ENCODE measurements at places on chromosomes 16 and 17. TPM values are rescaled to one million over a fixed set of nuclear protein-coding genes. Genes with fewer than 3 reads are reported as not detected.

The KRT13 gene
- not detected for total RNA-seq

DNA sequence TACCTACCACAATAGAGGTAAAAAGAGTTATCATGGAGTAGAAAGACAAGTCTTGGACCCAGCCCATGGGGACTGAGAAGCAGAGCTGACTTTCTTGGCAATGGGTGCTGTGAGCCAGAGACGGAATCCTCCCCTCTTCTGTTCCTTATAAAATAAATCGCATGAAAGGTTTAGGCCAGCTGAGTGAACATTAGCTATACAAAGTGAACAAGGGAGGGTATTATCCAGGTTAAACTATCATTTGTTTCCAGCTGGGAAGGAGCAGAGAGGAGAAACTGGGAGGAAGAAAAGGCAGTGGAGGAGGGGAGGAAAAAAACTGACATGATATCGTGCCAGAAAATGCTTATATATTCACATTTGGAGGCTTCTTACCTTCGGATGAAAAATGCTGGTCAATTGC, 13.3 kb upstream of the PAFAH1B1 start:
- H3K4me1 ChIP-seq, result no peaks in the 10 kb centered on the region
- no peaks in the 10 kb centered on the region for H3K27me3 ChIP-seq
- H3K4me3 ChIP-seq, result no peak overlapping the region

The ADCY9 gene
- 20.9 TPM for total RNA-seq

- DNase-seq, result peak; percentile 97
- no peaks in the 10 kb centered on the region for H3K36me3 ChIP-seq
- H3K4me1 ChIP-seq, result peaks cover 72% of the 10 kb centered on the region
- H3K4me3 ChIP-seq, result no peak overlapping the region
- H3K27ac ChIP-seq, result peak overlapping the region; percentile 67
Measured at GRCh38 chr17:40111221-40112128, 10.3 kb upstream of the MSL1 start.

GRCh38 chr17:70049801-70050591, 25.0 kb upstream of the KCNJ16 start:
- H3K27ac ChIP-seq, result no peak overlapping the region
- peaks cover 15% of the 10 kb centered on the region for H3K4me1 ChIP-seq
- H3K27me3 ChIP-seq, result no peaks in the 10 kb centered on the region
- no peak overlapping the region for H3K4me3 ChIP-seq
- H3K36me3 ChIP-seq, result no peaks in the 10 kb centered on the region

- H3K4me3 ChIP-seq, result no peak overlapping the region
- no peak for DNase-seq
- peaks cover 36% of the 10 kb centered on the region for H3K4me1 ChIP-seq
- H3K27me3 ChIP-seq, result peaks cover 11% of the 10 kb centered on the region
- no peaks in the 10 kb centered on the region for H3K36me3 ChIP-seq
Measured at GRCh38 chr17:79811868-79812352, 15.0 kb upstream of the CBX8 start.

DNA sequence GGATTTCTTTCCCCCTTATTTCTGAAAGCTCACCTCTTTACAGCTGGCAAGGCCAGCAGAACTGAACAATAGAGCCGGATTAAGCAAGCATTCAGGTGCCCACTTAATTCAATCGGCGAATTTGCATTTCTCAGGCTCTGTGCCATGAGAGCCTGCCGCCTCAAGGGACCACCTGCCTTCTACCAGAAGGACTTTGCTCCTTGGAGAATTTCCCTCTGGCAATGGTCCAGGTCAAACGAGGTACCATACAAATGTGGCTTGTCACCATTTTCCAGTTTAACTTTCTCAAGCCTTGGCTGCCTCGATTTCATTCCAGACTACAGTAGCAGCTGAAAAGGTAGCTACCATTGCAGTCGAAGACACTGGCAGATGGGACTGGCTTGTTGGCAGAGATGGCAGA, 534.0 kb downstream of the MAF start:
- no peak overlapping the region for H3K4me3 ChIP-seq
- DNase-seq, result peak; percentile 27
- H3K36me3 ChIP-seq, result no peaks in the 10 kb centered on the region
- no peaks in the 10 kb centered on the region for H3K4me1 ChIP-seq

The ADAP2 gene
- 2.1 TPM for total RNA-seq

The SPN gene
- 6.4 TPM for total RNA-seq
